ENCODE measurements at places on chromosomes 3 and 15. TPM values are rescaled to one million over a fixed set of nuclear protein-coding genes. Genes with fewer than 3 reads are reported as not detected.

RARRES1 gene
- 742 TPM for total RNA-seq

CPNE4 gene
- 3.2 TPM for total RNA-seq

SCN11A gene
- not detected for total RNA-seq

USP4 gene
- total RNA-seq: 45.2 TPM

ITIH3 gene
- 7.6 TPM for total RNA-seq

NSUN3 gene
- total RNA-seq: 15.7 TPM

GOLGA8H gene
- total RNA-seq: not detected

C3orf49 gene
- total RNA-seq: not detected

ERC2 gene
- total RNA-seq: 1.2 TPM

ZIC4 gene
- not detected for total RNA-seq

NDN gene
- 79.3 TPM for total RNA-seq

C15orf62 gene
- 2.9 TPM for total RNA-seq

KBTBD13 gene
- total RNA-seq: not detected

NPAP1 gene
- total RNA-seq: not detected

LRRC31 gene
- not detected for total RNA-seq

BTLA gene
- total RNA-seq: 3.2 TPM

Measured in vagina (tissue), 2 donors.